ENCODE measurements at places on chromosomes 11 and 22.
A peak's percentile ranks its signal among the peaks of the same experiment; 100 is the strongest.

GRCh38 chr11:130023204-130023603 is 20.6 kb upstream of the PRDM10 start:
- DNase-seq: peak; percentile 66

- no peak for DNase-seq
Observed at GRCh38 chr22:49632199-49633009, 195.3 kb downstream of the BRD1 start.

DNA sequence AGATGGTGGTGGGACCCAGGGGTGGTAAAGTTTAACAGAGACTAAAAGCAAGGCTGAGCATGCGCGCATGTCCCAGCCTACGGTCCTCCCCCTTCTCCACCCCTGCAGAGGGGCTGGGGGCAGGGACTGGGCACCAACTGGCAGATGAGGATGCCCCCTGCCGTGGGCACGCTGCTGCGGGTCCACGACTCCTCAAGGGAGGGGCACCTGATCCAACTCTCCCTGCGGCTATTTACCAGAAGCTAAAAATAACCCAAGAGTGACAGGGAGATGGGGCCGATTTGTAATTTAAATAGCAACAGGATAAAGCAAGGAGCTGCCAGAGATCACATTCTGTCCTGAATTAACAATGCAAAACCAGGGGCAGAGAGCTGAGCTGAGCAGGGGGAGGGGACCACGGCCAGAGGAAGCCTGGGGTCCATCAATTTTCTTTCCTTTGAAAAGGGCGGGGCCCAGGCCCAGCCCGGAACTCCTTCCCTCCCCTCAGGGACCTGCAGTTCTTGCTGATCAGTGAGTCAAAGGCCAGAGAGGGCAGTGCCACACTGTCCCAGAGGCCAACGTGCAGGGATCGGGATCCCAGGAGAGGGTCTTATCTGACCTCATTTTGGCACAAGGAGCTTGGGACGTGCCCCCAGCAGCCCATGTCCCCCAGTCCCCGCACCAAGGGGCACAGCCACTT is 8.1 kb upstream of the DGKZ start:
- no peak for DNase-seq

DNA sequence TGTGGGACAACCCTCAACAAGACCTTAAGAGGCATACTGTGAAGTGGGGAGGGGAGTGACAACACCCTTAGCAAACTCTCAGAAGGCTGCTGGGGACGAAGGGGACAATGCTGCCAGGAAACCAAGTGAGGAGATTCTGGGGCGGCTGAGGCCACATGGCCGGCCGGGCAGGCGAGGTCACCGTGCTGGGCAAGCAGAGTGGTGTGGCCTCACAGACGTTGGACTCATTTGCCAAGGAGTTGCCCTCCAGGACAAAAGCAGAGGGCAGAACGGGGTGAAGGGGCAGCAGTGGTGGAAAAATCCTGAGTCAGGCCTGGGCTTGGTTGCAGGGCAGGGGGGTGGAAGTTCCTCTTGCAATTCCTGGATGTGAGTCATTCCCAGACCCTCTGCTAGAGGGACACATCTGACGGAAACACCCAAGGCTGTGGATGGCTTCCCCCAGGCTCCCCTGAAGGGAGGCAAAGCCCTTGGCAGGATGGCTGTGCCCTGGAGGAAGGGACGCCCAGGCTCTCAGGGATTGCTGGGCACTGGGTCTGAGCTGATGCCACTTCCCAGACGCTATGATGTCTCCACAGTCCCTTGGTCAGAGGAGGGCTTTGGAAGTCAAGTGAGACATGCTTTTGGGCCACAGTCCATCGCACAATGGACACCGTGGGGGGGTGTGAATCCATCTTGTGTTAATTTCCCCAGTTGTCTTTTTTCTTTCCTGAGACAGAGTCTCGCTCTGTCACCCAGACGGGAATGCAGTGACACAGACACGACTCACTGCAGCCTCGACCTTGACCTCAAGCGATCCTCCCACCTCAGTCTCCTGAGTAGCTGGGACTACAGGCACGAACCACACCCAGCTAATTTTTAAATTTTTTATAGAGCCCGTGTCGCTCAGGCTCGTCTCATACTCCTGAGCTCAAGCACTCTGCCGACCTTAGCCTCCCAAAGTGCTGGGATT is 16.2 kb upstream of the SHANK3 start:
- no peak for DNase-seq

GRCh38 chr22:49163960-49164690 is 663.5 kb downstream of the BRD1 start:
- DNase-seq: no peak

- no peak for DNase-seq
Observed at GRCh38 chr11:283405-284104, 5.3 kb downstream of the NLRP6 start.

DNA sequence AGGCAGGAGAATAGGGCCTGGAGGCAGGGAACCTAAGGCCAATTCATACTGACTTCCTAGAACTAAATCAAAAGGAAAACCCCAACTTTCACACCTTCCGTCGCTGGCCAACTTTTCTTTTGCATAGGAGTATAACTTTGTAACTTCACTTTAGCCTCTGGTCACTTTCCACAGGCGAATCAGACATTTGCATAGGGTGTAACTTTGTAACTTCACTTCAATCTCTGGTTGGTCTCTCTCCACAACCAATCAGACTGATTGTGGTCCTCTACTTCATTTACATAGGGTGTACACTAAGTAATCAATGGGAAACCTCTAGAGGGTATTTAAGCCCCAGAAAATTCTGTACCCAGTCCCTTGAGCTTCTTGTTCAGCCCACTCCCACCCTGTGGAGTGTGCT is 11.5 kb upstream of the TMPRSS4 start:
- no peak for DNase-seq

DNA sequence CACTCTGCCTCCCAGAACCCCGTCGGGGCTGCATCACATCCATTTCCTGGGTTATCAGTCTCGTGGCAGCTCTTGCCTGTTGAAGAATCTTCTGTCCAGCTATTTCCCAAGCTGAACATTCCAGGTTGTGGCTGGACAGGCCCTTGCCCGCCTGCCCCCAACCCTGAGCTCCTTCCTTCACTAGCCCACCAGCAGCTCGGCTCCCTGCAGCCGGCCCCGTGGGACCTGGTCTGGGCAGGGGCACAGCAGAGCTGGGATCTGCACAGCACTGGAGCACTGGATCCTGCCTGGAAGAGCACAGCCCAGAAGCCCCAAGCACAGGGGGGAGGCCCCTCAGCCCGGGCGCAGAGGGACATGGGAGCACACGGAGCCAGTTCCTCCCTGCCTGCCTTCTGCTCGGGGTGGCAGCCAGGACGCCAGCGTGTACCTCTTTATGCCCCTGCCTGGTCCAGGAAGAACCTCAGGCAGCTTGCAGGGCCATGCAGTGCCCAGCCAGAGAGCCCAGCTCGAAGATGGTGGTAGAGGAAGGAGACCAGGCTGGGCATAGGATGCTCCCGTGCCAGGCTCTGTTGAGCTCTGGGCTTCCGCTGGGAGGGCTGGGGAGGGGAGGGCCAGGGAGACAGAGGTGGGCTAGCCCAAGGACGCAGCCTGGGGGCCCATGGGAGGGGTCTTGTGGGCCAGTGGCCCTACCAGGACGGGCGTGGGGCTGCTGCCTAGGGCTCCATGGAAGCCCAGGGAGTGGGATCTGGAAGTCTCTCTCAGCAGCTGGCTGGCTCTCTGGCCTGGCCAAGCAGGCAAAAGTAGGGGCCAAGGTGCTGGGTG is 16.6 kb upstream of the GNB1L start:
- DNase-seq: no peak

DNA sequence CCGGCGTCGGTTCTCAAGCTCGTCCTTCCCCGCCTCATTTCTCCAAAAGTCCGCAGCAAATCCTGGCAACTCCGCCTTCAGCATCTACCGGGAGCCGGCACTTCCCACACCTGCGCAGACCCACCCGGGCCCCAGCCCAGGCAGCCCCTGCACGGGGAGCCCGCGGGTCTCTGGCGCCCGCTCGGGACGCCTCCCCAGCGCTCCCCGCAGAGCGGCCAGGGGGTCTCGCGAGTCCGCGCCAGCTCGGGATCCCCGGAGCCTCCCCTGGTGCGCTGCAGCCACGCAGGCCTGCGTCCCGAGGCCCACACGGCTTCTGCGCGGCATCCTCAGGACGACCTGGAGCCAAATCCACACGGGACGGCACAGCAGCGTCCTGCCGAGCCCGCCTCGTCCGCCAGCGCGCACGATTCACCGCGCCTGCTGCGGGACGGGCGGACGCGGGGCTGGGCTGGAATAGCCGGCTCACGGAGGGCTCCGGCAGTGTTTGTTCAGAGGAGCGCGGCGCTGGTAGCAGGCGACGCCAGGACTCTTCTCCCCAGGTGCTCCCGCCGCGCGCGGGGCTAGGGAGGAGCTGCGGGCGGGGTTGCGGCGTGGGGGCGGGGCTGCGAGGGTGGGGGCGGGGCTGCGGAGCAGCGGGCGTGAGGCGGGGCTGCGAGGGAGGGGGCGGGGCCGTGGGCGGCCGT is 816 bp upstream of the PHRF1 start:
- no peak for DNase-seq

DNA sequence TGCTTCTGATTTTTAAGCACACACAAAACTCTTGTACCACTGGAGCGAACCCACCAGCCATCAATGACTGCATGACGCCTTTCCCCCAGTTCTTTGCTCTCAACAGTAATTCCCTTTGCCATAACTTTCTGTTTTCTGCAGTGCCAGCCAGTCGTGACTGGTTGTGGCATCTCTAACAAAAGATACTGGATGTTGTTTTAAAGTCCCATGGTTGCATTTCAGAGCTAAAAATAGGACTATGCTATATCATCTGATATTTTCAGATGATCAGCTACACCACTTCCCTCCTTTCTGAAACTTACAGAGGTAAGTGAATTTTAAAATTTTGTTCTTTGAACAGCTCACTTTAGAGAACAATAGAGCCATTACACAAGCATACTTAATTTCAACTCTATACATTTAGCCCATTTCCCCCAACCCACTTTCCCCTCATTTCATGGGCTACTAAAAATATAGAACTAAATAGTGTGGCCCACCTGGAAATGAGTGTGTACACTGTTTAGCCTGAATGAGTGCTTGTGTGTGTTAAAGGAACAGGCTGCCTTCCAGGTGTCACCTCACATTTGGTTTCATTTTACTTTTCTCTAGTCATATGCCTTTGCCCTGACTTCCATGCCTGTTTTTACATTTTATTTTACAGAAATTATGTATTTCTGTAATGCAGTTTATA is 136.9 kb upstream of the ZC3H12C start:
- no peak for DNase-seq

- DNase-seq: no peak
Observed at GRCh38 chr11:118984825-118985224, 13.1 kb upstream of the CENATAC start.

- no peak for DNase-seq
Observed at GRCh38 chr22:31610611-31611010, 51.4 kb downstream of the PISD start.

DNA sequence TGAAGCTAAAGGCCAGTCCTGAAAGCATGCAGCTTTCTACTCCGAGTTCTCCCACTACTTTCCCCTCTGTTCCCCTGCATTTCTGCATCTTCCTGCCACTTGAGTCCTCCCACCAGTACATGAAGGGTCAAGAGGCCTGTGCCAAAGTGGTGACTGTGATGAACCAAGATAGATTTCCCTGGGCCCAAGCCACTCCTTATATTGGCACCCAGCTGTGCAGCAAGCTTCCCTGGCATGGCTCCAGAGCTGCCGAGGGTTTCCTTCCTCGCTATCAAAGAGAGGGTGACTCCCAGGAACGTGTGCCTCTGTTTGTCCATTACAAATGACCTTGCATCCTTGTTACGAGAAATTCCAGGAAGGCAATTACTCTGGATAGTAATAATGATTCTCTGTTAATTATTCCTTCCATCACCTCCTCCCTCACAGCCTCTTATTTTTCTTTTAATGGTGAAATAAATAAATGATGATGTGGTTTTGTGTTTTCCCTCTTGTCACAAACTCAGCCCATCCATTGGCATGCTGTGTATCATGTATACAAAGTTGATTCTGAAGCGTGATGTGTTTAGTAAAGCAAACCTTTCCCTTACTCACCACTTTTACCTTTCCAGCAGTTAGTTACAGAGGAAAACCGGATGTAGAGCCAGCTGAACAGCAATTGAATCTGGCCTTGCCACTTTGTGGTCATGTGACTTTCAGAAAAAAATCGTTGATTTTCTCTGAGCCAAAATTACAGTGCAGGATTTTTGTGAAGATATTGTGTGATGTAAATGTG is 8.3 kb downstream of the SRSF8 start:
- DNase-seq: no peak

GRCh38 chr11:19907839-19908238 is 195.2 kb downstream of the NAV2 start:
- DNase-seq: no peak

GRCh38 chr22:50072167-50072555 is 13.1 kb downstream of the MLC1 start:
- no peak for DNase-seq

GRCh38 chr11:105142167-105142566 is 2.6 kb upstream of the CARD18 start:
- no peak for DNase-seq

GRCh38 chr22:44463151-44463550 is 34.9 kb downstream of the RTL6 start:
- no peak for DNase-seq
